Femur (tissue), 1 donor: ENCODE measurements at places on chromosomes 2 and 18.
A peak's percentile ranks its signal among the peaks of the same experiment; 100 is the strongest.

DNA sequence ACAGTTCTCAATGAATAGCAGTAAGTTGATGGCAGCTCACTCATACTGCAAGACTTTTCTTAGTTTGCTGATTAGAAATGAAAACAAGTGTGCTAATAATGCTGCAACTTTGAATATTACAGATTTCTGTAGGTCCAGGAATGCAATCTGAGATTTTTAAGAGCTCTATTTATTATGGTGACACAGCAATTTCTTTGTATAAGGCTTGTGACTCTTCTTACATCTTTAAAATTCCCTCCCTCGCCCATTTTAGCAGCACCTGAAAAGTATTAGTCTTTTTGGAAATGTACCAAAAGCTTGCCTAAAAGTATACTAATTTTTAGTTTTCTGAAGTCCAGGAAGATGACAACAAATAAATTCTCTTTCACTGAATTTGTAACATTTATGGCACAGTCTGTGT is 4.4 kb upstream of the HTR2B start:
- no peak for DNase-seq

- DNase-seq = peak; percentile 46
Measured at GRCh38 chr18:35458677-35459441, 38.9 kb downstream of the INO80C start.

DNA sequence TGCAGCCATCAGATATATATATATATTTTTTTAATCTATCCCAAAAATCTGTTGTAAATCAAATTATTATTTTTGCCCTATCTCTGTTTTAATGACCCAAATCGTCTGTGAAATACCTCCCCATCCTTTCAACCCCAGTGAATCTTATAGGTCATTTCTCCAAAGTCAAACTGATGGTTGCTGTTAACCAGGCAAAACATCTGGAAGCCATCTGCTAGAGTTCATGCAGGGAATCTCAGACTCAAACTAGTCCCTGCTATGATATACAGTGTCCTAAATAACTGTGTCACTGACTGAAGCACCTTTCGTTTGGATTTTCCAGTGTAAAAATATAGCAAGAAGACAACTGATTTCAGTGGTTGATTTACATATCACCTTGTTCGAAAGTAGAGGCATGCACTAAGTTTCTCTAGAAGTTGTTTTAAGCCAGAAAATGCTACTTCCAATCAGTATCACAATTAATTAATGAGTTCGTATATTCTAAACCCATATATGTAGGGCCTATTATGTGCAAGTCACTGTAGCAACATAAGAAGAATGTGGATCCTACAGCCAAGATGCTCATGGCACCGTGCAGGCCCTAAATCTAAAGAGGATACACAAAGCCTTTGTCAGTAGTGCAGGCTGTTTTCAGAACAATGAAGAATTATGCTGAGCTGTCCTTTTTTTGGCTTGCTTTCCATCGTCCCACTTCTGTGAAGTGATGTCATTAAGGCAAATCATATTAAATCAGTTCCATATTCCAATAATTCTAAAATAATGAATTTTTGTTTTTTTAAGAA is 566.0 kb downstream of the STK39 start:
- no peak for DNase-seq

- no peak for DNase-seq
Measured at GRCh38 chr2:85291425-85292023, 36.3 kb downstream of the TGOLN2 start.

DNA sequence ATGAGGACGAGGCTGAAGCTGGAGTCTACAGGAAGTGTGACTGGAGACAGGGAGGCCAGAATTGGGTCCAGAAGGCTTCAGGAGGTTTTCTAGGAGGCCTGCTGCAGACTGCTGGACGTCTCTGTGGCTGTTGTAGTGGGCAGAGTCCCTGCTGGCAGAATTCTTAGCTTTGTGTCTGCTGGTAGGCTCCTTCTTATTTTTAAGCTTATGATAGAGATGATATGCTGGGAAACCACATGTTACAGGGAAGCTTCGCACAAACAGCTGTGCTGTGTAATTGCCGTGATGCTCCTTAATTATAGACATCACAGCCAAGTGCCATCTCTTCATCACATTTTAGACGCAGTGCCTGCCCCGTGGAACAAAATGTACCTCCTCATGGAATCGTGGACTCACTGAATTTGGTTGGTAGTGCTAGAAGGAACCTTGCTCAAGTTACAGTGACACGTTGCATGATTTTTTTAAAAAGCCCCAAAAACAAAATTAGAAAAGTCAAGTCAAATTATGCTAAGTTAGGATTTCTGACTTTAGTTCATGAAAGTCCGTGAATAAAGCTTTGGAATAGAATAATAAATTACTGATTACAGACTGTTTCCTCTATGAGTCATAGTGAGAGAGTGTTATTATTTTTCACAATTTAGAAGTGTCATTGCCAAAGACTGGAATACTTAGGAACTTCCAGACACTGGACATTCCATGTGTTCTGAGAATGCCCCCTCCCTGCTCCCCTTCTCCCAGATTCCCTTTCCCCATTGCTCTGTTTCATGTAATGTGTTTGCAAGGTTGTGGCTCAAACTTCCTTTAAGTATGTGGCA is 144.1 kb downstream of the FHOD3 start:
- DNase-seq = no peak

GRCh38 chr2:177413703-177414102 is 21.1 kb downstream of the AGPS start:
- DNase-seq = no peak

DNA sequence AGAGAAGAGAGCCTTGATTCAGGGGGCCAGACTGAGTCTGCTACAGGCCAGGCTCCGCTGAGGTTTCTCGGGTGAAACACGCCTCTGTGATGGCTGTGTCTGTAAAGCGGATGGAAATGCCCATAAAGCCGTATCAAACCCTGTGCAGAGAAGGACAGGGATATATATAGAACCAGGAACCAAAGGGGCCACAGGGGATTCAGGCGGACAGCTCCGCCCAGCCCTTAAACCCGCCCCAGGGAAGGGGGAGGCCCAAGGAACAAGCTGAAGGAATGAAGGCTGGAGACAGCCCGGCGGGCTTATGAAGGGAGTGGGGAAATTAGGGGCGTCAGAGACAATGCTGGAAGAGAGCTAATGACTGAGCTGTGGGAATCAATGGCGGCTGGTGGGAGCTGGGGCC is 42.1 kb downstream of the NHEJ1 start:
- DNase-seq = peak; percentile 48
